ENCODE measurements at places on chromosomes 2 and 18.

- H3K4me3 ChIP-seq, result no peak overlapping the region
- H3K27ac ChIP-seq, result no peak overlapping the region
- no peaks in the 10 kb centered on the region for H3K36me3 ChIP-seq
- peaks cover 13% of the 10 kb centered on the region for H3K27me3 ChIP-seq
- DNase-seq, result no peak
- H3K4me1 ChIP-seq, result no peaks in the 10 kb centered on the region
Observed at GRCh38 chr2:178223806-178224205, 29.5 kb downstream of the OSBPL6 start.

- no peak overlapping the region for H3K4me3 ChIP-seq
- no peak for DNase-seq
- H3K27ac ChIP-seq, result no peak overlapping the region
- H3K4me1 ChIP-seq, result no peaks in the 10 kb centered on the region
- H3K27me3 ChIP-seq, result peaks cover 30% of the 10 kb centered on the region
Observed at GRCh38 chr18:57352761-57353136, 392 bp downstream of the ST8SIA3 start.

DNA sequence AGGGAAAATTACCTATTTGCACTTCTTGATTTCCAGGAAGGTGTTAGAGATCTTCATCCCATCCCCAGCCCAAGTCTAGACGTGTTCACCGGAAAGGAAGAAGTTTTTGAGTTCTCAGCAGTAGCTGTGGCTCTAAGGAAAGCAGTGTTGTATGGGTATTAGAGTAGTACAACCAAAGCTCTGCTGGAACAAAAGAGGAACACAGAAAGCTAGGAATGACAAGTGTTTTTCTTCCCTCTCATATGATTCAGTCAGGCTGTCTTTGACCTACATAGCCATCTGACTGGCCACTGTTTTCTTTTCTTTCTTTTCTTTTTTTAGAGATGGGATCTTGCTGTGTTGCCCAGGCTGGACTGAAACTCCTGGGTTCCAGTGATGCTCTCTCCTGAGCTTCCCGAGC lies 82.7 kb upstream of the SLC39A10 start:
- no peaks in the 10 kb centered on the region for H3K27me3 ChIP-seq
- H3K27ac ChIP-seq, result peak overlapping the region; percentile 67
- no peak for DNase-seq
- H3K4me1 ChIP-seq, result peaks cover 30% of the 10 kb centered on the region
- H3K36me3 ChIP-seq, result no peaks in the 10 kb centered on the region

DNA sequence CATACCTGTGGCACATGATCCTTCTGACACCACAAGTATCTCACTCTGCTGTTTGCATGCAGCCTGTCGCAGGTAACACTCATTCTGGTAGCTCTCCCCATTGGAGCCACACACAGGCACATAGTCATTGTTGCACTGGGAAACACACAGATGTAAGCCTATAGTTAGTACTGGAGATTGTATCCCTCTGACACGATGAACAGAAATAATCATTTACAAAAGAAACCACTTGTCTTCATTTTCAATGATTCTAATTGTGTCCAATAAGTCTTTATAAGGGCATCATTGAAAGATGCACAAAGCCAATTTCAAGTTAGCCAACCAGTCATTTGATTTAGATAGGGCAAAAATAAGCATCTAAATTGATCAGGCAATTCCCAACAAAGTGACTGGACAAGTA lies 10.4 kb downstream of the TMEFF2 start:
- H3K27ac ChIP-seq, result no peak overlapping the region
- H3K36me3 ChIP-seq, result no peaks in the 10 kb centered on the region
- no peaks in the 10 kb centered on the region for H3K4me1 ChIP-seq
- peaks cover 11% of the 10 kb centered on the region for H3K27me3 ChIP-seq
- no peak overlapping the region for H3K4me3 ChIP-seq

GRCh38 chr2:241857041-241857541 lies 1.6 kb downstream of the PDCD1 start:
- H3K36me3 ChIP-seq, result no peaks in the 10 kb centered on the region
- no peak for DNase-seq
- H3K4me3 ChIP-seq, result no peak overlapping the region
- H3K27me3 ChIP-seq, result peaks cover 11% of the 10 kb centered on the region

- no peak overlapping the region for H3K27ac ChIP-seq
- no peaks in the 10 kb centered on the region for H3K27me3 ChIP-seq
- no peak overlapping the region for H3K4me3 ChIP-seq
- no peaks in the 10 kb centered on the region for H3K4me1 ChIP-seq
- H3K36me3 ChIP-seq, result peaks cover 8% of the 10 kb centered on the region
Observed at GRCh38 chr18:22946217-22946616, 13.1 kb downstream of the RBBP8 start.

GRCh38 chr2:153873052-153874048 lies 1.6 kb downstream of the GALNT13 start:
- peaks cover 7% of the 10 kb centered on the region for H3K27me3 ChIP-seq
- peaks cover 3% of the 10 kb centered on the region for H3K36me3 ChIP-seq
- no peak overlapping the region for H3K4me3 ChIP-seq
- DNase-seq, result no peak
- H3K4me1 ChIP-seq, result no peaks in the 10 kb centered on the region
- H3K27ac ChIP-seq, result no peak overlapping the region

- H3K27me3 ChIP-seq, result peaks cover 16% of the 10 kb centered on the region
- peak overlapping the region; percentile 94 for H3K4me3 ChIP-seq
- H3K27ac ChIP-seq, result peak overlapping the region; percentile 89
- H3K36me3 ChIP-seq, result no peaks in the 10 kb centered on the region
Observed at GRCh38 chr2:26970928-26971627, 641 bp downstream of the MAPRE3 start.

DNA sequence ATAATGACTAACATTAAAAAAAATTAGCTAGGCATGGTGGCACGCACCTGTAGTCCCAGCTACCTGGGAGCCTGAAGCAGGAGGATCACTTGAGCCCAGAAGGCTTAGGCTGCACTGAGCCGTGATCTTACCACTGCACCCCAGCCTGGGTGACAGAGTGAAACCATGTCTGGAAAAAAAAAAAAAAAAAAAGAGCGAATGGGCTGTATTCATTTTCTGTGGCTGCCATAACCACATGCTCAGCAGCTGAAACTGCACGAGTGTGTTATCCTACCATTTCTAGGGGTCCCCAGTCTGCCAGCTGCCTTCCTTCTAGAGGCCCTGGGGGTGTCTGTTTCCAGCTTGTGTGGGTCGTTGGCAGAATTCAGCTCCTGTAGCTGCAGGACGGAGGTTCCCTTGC lies 247.8 kb downstream of the EIPR1 start:
- H3K4me1 ChIP-seq, result no peaks in the 10 kb centered on the region
- no peaks in the 10 kb centered on the region for H3K36me3 ChIP-seq
- no peak overlapping the region for H3K27ac ChIP-seq
- DNase-seq, result no peak

GRCh38 chr18:10928772-10929373 lies 220.5 kb downstream of the PIEZO2 start:
- no peak for DNase-seq
- no peaks in the 10 kb centered on the region for H3K4me1 ChIP-seq
- H3K4me3 ChIP-seq, result no peak overlapping the region

DNA sequence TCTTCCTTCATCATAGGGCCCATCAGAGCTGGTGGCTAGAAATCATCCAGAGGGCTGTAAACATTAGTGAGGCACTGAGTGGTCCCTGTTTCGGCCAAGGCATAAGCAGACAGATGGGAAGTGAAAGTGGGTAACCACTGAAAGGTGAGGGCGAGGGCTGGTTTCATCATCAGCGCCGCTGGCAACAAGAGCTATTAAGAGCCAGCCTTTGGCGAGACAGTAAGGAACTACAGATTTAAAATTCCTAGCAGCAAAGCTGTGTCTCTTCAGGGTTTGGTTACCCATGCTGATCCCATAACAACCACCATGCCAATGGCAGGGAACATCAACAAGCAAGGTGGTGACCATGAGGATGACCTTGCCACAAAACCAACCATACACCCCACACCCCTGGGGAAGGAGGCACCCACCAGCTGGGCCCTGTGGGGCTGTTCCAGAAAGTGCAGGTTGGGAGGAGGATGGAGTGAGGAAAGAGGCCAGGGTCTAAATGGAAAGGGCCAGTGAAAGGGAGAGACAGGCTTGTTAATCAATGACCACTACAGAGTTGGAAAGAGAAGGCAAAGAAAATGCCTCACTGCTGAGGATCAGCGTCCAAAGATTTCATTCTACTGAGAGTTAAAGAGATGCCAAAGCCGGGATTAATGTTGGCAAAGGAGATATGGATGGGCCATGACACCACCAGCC lies 9.0 kb upstream of the SLC20A1 start:
- no peak overlapping the region for H3K27ac ChIP-seq
- no peak for DNase-seq
- peaks cover 13% of the 10 kb centered on the region for H3K4me1 ChIP-seq
- H3K36me3 ChIP-seq, result peaks cover 10% of the 10 kb centered on the region

DNA sequence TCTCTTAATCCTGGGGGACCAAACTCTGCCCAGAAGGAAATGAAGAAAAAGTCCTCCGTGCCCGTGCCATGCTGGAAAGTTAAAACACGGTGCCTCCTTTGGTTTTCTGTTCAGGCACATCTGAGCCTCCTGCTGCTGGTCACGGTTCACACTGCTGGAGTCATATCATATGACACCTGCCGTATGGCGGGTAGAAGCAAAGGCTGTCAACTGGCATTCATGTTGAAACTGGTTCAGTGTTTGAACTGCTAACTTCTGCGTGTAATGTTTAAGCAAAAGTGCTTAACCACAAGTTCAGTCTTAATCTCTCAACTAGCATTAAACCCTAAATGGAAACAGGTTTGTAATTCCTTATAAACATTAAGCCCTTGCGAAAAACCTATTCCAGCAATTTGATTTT lies 3.1 kb downstream of the STK39 start:
- H3K4me3 ChIP-seq, result peak overlapping the region; percentile 2
- H3K36me3 ChIP-seq, result no peaks in the 10 kb centered on the region
- peak; percentile 9 for DNase-seq
- H3K4me1 ChIP-seq, result peaks cover 14% of the 10 kb centered on the region
- H3K27me3 ChIP-seq, result no peaks in the 10 kb centered on the region

DNA sequence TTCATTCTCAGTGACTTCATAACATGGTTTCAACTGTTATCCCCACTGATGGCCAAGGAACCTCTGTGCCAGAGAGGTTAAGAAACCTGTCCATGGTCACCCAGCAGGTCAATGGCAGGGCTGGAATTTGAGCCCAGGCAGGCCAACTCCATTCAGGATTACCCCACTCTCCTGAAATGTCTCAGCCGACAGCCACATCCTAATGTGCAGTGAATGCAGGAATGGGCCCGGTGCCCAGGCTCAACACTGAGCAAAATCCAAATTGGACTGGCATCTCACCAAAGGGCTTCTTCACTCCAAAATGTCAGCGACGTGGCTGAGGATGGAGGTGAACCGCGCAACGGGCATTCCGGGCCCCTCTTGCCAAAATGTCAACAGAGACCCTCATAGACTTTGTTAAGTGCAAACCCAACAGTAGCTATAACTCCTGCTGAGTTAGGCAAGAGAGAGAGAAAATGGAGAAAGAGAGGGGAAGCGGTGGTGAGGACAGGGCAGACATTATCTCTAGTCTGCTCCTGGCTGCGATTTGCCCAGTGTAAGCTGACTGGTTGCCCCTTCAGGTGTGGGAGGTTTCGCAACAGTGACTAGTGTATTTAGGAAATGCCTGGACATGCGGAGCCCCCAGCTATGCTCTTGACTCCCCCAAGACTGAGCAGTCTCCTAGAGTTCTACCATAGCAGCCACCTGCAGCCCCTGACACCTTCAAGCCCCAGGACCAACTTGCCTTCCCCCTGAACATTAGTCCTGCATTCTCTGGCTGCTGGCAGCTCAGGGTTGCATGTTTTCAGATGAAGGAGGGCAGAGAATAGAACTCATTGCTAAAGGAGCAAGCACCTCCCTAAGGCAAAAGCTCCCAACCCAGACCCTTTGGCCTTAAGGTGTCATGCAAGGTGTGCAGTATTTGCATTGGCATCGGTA lies 167.7 kb downstream of the ANAPC1 start:
- H3K4me1 ChIP-seq, result no peaks in the 10 kb centered on the region
- H3K36me3 ChIP-seq, result no peaks in the 10 kb centered on the region
- no peak for DNase-seq
- H3K4me3 ChIP-seq, result no peak overlapping the region
- no peak overlapping the region for H3K27ac ChIP-seq

DNA sequence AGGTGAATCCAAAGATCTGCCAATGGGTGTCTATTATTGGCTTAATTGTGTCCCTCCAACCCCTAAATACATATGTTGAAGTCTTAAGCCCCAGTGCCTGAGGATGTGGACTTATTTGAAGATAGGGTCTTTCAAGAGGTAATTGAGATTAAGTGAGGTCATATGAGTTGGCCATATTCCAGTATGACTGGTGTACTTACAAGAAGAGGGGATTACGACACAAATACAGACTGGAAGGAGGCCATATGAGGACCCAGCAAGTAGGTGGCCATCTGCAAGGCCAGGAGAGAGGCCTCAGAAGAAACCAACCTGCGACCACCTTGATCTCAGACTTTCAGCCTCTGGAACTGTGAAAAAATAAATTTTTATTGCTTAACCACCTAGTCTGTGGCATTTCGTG lies 121.1 kb upstream of the FN1 start:
- H3K36me3 ChIP-seq, result no peaks in the 10 kb centered on the region
- H3K27me3 ChIP-seq, result peaks cover 2% of the 10 kb centered on the region
- no peaks in the 10 kb centered on the region for H3K4me1 ChIP-seq
- H3K27ac ChIP-seq, result no peak overlapping the region
- H3K4me3 ChIP-seq, result no peak overlapping the region

GRCh38 chr2:33083699-33084387 lies 137.1 kb downstream of the LTBP1 start:
- H3K4me1 ChIP-seq, result peaks cover 25% of the 10 kb centered on the region
- no peaks in the 10 kb centered on the region for H3K36me3 ChIP-seq
- no peak for DNase-seq

GRCh38 chr2:179195141-179195540 lies 69.5 kb downstream of the SESTD1 start:
- no peak overlapping the region for H3K4me3 ChIP-seq
- no peaks in the 10 kb centered on the region for H3K27me3 ChIP-seq
- no peak for DNase-seq
- H3K36me3 ChIP-seq, result peaks cover 38% of the 10 kb centered on the region
- peaks cover 16% of the 10 kb centered on the region for H3K4me1 ChIP-seq
- peak overlapping the region; percentile 33 for H3K27ac ChIP-seq

GRCh38 chr2:20855456-20855855 lies 32.6 kb upstream of the LDAH start:
- no peak overlapping the region for H3K27ac ChIP-seq
- no peak for DNase-seq
- no peaks in the 10 kb centered on the region for H3K36me3 ChIP-seq
- H3K27me3 ChIP-seq, result peaks cover 5% of the 10 kb centered on the region
- no peaks in the 10 kb centered on the region for H3K4me1 ChIP-seq
- H3K4me3 ChIP-seq, result no peak overlapping the region

DNA sequence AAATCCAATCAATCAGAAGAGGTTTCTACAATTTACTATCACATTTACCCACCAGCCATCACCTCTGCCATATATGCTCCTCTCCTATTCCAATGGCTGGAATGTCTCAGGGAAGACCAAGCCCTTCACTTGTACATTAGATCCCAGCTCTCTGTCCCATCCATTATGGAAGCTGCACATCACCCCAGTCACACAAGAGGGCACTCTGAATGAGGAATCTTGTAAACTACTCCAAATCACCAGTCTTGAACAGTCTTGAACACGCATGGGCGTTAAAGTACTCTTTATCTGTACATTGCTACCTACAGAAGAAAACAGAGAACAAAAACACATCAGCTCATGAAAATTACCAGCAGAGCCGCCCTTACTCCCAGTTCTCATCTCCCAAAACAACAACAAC lies 38.7 kb downstream of the ZC3H8 start:
- no peak overlapping the region for H3K4me3 ChIP-seq
- no peaks in the 10 kb centered on the region for H3K27me3 ChIP-seq
- no peaks in the 10 kb centered on the region for H3K4me1 ChIP-seq
- DNase-seq, result no peak

Data from memory B cell (primary cell).